Lower lobe of right lung (tissue), 2 donors: ENCODE measurements at places on chromosomes 1 and 21.

GRCh38 chr1:67314696-67315095 is 7.0 kb downstream of the IL12RB2 start:
- DNase-seq, result no peak

GRCh38 chr1:45490121-45490625 is 790 bp downstream of the TESK2 start:
- DNase-seq, result no peak

DNA sequence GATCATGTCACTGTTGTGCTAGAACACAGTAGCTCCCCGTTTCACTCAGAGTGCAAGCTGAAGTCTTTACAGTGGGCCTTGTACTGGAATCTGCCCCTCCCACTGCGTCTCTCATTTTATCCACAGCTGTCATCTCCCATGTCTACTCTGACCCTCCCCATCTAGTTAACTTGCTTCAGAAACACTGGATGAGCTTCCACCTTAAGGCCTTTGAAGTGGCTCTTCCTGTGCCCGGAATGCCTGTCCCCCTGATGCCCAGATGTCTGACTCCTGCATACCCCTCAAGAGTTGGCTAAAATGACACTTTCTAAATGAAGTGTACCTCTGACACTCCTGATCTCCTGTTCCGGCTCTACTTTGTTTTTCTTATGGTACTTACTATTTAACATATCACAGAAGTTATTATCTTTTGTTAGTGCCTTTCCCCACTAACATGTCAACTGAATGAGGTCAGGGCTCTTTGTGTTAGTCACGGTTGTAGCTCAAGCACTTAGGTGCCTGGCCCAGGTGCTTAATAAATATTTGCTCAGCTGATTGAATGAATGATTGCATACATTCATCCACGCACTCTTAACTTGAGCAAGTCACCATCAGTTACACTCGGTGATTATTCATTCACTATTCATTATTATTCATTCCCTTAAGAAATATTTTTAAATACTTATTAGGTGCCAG is 13.3 kb downstream of the ARV1 start:
- DNase-seq, result no peak

DNA sequence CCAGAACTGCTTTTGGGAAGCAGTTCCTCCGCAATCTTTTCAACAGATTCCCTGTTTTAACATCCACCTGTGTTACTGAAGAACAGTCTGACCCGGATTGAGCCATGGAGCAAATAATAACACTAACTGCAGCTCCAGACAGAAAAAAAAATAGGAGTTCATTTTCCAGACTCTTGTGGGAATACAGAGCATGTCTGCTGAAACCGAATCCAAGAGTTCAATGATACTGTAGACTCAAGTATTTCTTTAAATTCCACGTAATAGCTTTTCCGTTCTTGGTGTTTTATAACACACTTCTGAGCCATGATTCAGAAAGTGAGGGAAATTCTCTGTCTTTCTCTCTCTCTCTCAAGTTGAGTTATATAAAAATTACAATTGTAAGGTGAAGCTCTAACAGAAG is 60.6 kb downstream of the DDAH1 start:
- no peak for DNase-seq

DNA sequence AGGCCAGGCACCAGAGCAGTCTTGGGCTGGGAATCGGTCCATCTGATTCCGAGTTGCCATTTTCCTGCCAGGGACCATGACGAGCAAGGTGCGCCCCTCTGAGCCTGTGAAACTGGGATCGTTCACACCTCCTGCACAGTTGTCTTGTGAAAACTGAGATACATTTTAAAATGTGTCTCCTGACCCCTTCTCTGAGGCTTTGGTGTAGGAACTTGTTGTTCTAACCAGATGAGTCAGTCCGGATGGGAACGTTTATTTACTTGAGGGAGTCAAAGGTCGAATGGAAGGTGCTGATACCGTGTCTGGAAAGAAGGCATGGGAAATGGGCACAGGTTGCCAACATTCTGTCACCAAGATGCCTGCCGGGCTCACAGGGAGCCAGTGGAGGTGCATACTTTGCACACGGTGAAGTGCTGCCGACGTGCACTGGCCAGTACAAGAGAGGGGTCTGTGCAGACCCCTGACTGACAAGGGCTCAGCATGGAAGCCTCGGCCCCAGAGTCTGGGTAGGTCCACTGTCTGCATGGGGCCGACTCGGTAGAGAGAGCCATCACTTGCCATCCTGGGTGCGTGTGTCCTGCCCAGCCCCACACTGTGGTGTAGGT is 7.4 kb upstream of the KCNN3 start:
- DNase-seq, result no peak

GRCh38 chr1:61605607-61606321 is 119.2 kb downstream of the TM2D1 start:
- DNase-seq, result no peak

DNA sequence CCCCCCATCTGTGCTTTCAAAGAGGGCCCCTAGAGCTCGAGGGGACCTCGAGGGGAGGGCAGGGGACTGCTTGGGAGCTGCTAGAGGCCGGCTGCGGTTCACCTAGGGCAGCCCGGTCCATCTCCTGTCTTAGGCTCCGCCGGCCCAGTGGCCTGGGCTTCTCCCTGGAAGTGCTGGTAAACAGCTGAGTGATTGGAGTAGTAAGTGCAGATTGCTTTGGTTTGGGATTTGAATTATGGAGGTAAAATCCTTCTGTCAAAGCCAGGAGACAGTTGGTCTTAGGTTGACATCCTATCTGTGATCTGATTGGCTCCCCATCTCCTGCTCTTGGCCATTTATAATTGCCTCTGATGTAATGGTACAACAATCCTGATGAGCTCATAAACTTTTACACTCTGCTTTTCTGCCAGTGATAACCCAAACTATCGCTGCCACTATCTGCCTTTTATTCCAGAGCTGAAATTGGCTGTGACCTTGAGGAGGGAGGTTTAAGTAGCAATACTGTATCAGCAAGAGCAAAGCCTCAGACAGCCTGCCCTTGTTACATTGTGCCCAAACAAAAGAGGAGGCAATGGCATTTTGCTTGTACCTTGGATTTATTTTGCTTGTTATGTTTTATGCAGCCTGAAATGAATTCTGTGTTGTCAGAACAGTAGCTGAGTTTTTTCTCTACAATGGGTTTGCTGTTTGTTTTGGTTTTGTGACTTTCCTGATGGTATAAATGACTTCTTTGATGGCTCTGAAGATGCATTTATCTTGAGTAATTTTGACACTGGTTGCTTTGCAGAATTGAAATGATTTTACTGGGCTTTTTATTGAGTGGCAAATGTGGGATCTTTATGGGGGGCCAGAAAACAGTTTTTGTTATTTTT is 2.4 kb downstream of the ARID1A start:
- peak; percentile 58 for DNase-seq

- no peak for DNase-seq
Observed at GRCh38 chr21:33368124-33368523, 35.1 kb upstream of the IFNGR2 start.

GRCh38 chr1:150762552-150762951 is 3.0 kb downstream of the CTSS start:
- DNase-seq, result no peak

- no peak for DNase-seq
Observed at GRCh38 chr1:234498448-234499118, 19.6 kb upstream of the TARBP1 start.

DNA sequence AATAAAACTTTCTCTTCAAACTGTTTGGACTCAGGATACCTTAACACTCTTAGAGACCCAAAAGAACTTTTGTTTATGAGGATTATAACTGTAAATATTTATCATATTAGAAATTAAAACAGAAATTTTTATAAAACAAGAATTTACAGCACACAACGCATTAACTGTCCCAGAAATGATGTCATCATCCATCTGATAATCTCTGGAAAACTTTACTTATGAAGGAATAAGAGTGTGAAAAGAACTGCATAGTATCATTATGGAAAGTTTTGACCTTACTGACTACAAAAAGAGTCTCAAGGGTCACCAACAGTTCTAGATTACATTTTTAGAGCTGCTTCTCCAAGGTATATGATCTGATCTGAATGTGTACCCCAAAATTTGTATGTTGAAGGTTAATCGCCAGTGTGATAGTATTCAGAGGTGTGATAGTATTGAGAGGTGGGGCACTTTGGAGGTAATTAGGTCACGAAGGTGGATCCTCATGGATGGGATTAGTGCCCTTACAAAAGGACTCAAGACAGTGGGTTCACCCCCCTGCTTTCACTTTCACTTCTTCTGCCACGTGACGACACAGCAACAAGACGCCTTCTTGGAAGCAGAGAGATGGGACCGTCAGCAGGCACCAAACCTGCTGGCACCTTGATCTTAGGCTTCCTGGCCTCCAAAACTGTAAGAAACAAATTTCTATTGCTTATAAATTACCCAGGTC is 95.7 kb upstream of the NR5A2 start:
- DNase-seq, result no peak

GRCh38 chr1:220991506-220991905 is 112.3 kb downstream of the HLX start:
- no peak for DNase-seq

DNA sequence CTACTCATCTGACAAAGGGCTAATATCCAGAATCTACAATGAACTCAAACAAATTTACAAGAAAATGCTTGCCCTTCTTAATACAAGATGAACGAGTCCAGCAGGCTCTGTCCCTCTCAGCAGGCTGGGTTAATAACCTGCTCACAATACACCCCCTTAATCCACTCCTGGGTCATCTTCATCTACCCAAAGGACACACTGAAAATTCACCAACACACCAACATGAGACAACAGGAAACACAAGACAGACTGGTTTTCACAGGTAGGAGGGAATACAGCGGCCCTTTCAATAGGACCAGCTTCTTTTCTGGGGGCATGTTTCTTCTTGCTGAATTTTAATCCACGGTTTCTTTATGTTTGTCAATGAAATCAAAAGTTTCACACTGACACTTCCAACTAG is 44.6 kb downstream of the SUSD4 start:
- no peak for DNase-seq

GRCh38 chr1:229596925-229597699 is 28.8 kb downstream of the TAF5L start:
- DNase-seq, result no peak

GRCh38 chr1:199084293-199084692 is 445.5 kb downstream of the PTPRC start:
- DNase-seq, result no peak

DNA sequence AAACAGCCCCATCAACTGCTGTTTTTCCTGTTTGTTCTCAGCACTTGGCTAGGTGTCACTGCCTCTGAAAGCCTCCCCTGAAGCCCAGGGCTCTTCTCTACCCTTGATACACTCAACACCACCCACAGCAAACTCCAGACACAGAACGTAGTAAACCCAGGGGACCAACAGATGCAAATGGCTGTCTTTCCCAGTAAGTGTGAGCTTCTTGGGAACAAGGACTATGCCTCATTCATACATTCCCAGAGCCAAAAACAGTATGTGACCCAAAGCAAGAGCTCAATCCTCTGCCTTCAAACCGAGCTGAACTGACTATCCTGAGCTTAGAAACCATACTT is 4.4 kb downstream of the LBR start:
- no peak for DNase-seq

DNA sequence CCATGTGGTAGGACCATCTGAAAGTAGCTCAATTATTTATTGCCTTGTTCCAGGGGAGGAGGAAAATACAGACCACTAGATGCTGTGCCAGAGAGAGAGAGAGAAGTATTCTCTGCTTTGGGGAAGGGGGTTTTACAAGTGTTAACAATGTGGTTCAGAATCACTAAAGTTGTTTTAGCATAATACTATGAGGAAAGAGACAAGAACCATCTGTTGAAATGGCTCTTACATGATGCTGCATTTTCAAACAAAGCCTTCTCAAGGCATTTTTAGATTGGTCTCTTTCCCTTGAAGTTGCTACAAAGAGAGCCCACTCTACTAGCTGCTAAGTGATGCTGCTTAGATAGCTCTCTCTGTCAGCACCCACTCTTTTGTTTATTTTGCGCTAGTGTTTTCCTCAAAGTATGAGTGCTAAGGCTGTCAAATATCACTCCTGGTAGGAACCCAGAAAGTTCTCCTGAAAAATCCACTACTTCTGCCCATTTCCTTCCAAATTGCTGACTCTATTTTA is 255.1 kb downstream of the NFIA start:
- no peak for DNase-seq

GRCh38 chr1:225467193-225468020 is 39.6 kb upstream of the LBR start:
- DNase-seq, result peak; percentile 88

- DNase-seq, result no peak
Observed at GRCh38 chr1:218683242-218683641, 338.1 kb downstream of the TGFB2 start.

DNA sequence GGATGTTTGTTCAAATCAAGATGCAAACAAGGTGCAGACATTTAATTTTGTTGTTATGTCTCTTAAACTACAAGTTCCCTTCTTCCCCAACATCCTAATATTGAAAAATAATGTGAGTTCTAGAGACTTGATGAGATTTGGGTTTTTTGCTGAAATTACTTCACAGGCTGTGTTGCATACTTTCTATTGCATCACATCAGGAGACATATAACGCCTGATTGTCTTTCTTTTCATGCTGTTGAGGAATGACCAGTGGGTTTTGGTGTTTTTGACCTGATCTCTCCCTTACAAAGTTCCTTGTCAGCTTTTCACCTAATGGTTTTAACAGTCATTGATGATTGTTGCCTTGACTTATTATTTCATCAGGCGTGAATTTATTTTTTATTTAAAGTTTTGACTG is 83.4 kb downstream of the UROD start:
- no peak for DNase-seq

DNA sequence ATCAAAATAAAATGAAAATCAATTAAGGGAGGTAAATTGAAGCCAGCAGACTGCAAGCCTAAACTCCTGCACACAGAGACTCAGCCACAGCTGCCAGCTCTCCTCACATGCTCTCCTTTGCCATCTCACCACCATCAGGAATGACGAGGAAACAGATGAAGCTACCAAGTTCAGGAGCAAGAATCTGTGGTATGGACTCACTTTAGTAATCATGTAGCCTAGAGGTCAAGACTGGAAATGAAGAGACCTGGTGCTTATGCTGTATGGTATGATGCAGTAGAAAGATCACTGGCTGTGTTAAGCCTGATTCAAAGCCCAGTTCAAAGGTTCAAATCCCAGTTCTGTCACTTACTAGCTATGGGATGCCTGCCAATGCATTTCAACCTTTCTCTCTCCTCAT is 78.9 kb upstream of the CAMK1G start:
- DNase-seq, result no peak

DNA sequence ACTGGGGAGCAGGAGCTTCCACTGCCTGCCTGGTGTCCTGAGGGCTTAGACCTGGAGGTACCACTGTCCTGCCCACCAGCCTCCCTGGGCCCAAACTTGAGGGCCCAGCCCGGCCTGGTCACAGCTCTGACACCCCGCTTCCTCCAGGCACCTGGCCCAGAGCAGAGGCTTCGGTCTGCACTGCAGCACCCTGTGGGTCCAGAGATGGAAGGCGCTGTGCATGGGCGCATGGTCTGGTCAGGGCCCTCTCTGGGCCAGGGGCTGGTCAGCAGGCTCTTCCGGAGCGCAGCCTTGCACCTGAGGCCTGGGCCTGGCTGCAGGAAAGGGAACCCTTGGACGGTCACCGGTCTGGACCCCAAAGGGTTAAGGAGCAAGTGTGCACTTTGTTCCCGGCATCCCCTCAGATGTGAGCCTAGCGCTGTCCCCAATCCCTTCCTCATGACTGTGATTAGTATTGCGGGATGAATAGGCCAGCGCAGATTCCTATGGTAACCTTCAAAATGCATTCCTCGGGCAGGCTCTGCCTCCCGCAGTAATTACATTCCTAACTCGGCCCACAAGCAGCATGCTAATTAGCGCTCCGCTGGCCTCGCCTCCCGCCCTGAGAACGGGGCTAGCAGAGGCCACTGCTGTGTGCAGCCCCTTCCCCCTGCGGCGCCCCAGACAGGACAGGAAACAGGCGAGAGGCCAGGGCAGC is 36.3 kb downstream of the PRDM16 start:
- no peak for DNase-seq

GRCh38 chr21:33377221-33377920 is 25.8 kb upstream of the IFNGR2 start:
- no peak for DNase-seq
